Mesangial cell (primary cell): ENCODE measurements at places on chromosomes 12 and 14. TPM values are rescaled to one million over a fixed set of nuclear protein-coding genes. Genes with fewer than 3 reads are reported as not detected.

FAM186B gene
- total RNA-seq = 0.13 TPM in 1 of 2 replicates, not detected in the other

MIP gene
- 0.98 TPM in 1 of 2 replicates, not detected in the other for total RNA-seq

TMEM119 gene
- under 0.01 and 2.7 TPM in 2 replicates for total RNA-seq

CLEC2B gene
- total RNA-seq = not detected in 2 replicates

NCKAP5L gene
- 19.9 and 36.0 TPM in 2 replicates for total RNA-seq

MGP gene
- total RNA-seq = 10.8 and 115 TPM in 2 replicates

SLC6A15 gene
- 0.65 and 1.3 TPM in 2 replicates for total RNA-seq

DUSP16 gene
- 9.1 and 18.4 TPM in 2 replicates for total RNA-seq

SAMD15 gene
- 0.51 and 2.0 TPM in 2 replicates for total RNA-seq

SSPN gene
- total RNA-seq = 2.3 and 21.3 TPM in 2 replicates

DPPA3 gene
- total RNA-seq = not detected in 2 replicates

RNASE1 gene
- not detected in 2 replicates for total RNA-seq

GPD1 gene
- total RNA-seq = 0.25 and 0.33 TPM in 2 replicates

GZMB gene
- total RNA-seq = not detected in 2 replicates

HOXC5 gene
- 0.76 and 2.0 TPM in 2 replicates for total RNA-seq

CCDC196 gene
- not detected in 2 replicates for total RNA-seq

CLEC4D gene
- total RNA-seq = not detected in 2 replicates

VDR gene
- total RNA-seq = 1.3 and 1.6 TPM in 2 replicates

TUNAR gene
- total RNA-seq = not detected in 2 replicates

PCED1B gene
- total RNA-seq = 2.1 and 4.6 TPM in 2 replicates

GPR132 gene
- 0.16 and 0.38 TPM in 2 replicates for total RNA-seq

FBLN5 gene
- 5.7 and 12.3 TPM in 2 replicates for total RNA-seq

SLC24A4 gene
- not detected in 2 replicates for total RNA-seq

RAB21 gene
- 7.5 and 7.7 TPM in 2 replicates for total RNA-seq
